ENCODE measurements at places on chromosomes 1 and 21.

GRCh38 chr1:176559878-176560277 lies 96.9 kb downstream of the PAPPA2 start:
- DNase-seq: peak; percentile 6

DNA sequence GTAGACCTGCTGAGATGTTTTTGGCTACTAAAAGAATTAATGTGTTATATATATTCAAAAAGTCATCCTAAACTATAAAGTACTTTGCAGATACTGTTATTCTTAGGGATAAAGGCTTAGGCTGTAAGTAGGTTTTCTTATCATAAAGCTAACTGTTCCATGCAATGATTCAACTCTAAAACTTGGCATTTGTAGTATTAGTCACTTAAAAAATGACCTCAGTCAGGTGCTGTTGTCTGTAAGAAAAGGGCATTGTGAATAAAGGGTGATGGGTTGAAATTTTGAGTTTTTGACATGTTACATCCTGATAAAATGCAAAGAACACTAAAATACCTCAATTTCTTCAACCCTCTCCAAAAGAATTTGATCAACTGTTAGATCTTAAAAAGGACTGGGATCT lies 32.9 kb downstream of the ADCY10 start:
- DNase-seq: no peak

DNA sequence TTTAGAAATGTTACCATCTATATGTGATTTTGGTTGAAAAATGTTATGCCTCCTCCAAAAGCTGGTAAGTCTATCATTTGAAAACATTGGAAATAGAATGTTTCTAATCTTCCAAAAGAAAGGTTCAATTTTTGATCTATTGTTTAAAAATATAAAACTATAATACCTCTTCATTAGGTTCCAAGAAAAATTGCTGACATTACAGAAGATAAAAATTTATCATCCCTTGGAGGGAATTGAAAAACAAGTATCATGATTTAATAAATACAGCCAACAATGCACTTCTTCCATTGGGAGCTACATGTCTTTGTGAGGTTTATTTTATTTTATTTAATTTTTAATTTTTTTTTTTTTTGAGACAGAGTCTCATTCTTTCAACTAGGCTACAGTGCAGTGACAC lies 148.5 kb downstream of the PIK3R3 start:
- no peak for DNase-seq

DNA sequence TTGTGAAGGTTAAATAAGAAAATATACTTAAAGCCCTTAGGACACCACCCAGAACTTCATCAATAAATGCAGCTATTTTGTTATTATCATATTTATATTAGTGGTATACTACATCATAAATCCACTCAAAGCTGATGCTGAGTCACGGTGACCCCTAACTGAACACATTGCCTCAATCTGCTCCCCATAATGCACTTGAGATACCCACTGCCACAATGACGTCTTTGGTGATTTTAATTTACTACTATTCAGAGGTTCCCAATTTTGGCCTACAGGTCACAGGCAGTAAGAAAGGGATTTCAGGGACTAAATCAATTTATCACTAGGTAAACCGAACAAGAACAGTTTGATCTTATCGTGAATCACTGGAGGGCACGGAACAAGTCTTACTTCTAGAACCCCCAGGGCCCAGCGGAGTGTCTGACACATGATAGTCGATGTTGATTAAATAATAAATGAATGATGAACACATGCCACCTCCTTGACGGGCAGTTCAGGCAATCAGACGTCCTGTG lies 493 bp upstream of the CHD1L start:
- DNase-seq: no peak

DNA sequence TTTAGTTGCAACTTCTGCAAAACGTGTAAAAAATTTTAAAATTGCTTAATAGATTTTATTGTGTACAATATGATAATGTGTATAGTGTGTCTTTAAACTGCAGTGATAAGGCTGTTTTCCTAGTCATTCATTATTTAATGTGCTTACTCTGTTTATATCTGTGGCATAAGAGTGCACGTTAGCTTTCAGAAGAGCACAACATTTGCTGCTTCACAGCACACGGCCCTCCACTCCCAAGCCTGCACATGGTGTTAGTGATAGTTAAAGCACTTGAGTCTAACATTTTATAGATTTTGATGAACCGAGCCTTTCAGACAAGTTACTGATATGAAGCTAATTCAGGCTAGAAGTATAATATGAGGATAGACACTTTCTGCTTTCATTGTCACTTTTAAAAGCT lies 120.6 kb downstream of the ADGRL2 start:
- no peak for DNase-seq

DNA sequence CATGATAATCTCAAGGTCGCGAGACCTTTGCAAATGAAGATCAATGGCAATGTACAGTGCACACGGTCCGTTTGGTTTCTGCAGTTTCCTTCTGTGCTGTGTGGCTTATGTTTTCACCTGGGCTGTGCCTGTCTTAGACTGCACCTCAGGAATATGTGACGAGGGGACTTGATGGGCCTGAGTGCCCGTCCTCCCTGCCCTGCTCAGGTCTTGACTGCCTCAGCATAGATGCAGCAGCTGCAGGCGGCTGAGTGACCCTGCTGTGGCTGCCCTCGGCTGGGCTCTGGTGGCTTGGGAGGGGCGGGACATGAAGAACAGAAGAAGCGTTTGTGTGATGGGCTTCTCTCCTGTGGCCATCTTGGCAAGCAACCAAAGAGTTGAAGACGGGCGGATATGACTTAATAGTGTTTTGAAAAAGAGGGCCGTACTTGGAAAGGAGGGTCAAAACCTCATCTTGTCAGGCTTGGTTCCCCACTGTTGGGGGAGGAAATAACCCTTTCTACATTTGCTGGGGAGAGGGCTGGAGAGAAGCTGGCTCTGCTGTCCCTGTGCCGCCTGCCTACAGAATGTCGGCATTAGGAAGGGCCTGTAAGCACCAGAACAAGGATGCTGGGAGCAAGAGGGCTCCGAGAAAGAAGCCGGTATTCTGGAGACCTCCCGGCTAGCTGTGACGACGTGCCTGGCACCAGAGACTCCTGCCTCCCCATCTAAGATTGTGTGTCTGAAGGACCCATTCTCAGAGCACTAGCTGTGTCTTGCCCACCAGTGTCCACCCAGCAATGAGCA lies 7.1 kb downstream of the MYBPHL start:
- DNase-seq: no peak

- no peak for DNase-seq
Measured at GRCh38 chr1:17215545-17215890, 10.6 kb downstream of the PADI1 start.

- DNase-seq: no peak
Measured at GRCh38 chr1:92839442-92839841, 7.6 kb downstream of the RPL5 start.

DNA sequence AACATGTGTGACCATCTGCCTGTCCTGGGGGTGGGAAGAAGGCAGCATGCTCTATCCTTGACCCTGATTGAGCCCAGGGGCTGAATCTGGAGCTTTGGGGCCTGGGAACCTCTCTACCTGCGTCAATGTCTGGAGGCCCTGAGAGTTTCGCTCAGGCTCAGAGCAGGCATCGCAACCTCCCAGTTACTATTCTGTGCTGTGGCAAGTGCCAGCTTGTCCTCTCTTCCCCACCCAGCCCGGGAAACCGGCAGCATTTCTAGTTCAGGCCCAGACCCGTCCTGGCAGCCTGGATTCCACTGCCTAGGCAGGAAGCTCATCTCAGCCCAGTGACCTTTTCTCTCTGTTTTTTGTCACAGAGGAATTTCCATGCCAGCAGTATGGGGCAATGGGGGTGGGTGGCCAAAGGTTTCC lies 10.0 kb upstream of the IRF6 start:
- no peak for DNase-seq

- no peak for DNase-seq
Measured at GRCh38 chr1:195763146-195763906, 844.9 kb downstream of the KCNT2 start.

- no peak for DNase-seq
Measured at GRCh38 chr21:45332415-45332814, 44.7 kb upstream of the POFUT2 start.

GRCh38 chr21:40833184-40833583 lies 13.8 kb downstream of the DSCAM start:
- no peak for DNase-seq

GRCh38 chr1:32028746-32029145 lies 15.1 kb downstream of the KHDRBS1 start:
- DNase-seq: no peak

DNA sequence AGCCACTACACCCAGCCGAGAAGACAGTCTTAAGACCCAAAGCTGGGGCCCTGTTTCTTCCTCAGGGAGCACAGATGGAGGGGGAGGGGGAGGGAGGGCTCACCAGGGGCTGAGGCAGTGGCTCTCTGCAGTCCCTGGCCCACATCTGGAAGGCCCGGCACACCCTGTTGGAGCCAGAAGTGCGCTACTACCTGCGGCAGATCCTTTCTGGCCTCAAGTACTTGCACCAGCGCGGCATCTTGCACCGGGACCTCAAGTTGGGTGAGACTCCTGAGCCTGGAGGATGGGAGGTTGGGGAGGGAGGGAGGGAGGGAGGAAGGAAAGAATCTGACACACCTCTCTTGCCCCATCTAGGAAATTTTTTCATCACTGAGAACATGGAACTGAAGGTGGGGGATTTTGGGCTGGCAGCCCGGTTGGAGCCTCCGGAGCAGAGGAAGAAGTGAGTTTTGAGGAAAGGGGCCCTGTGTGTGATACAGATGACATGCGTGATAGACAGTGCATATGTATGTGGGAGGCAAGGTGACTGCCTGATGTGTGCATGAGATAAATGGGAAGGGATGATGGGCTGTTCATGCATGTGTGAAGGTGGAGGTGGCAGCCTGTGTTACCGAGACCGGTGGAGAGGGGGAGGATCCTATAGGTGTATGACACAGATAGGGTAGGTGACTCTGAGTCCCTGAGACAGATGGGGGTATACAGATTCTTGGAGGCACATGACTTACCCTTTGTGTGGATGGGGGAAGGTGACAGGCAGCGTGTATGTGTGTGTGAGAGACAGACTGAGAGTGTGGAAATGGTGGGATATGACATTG lies 1.5 kb downstream of the PLK3 start:
- DNase-seq: no peak

GRCh38 chr1:177646757-177647730 lies 322.8 kb downstream of the SEC16B start:
- DNase-seq: no peak

DNA sequence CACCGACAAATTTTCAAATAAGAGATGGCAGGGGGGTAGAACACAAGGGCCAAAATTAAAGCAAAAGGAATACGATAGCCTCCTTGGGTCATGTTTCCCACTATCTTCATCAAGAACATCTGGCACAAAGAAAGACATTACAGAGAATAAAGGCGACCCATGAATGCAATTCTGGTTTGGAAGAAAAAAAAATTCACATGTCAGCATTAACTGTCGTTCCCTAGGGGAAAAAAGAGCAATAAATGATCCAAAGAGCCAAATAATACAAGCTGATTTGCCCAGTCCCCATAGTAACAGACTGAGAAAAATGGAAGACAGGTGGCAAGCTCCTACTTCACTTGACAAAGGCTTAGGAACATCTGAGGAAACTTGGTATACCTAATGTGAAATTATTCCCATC lies 4.5 kb downstream of the STIL start:
- no peak for DNase-seq

- DNase-seq: no peak
Measured at GRCh38 chr1:203564024-203564423, 62.6 kb upstream of the ATP2B4 start.

DNA sequence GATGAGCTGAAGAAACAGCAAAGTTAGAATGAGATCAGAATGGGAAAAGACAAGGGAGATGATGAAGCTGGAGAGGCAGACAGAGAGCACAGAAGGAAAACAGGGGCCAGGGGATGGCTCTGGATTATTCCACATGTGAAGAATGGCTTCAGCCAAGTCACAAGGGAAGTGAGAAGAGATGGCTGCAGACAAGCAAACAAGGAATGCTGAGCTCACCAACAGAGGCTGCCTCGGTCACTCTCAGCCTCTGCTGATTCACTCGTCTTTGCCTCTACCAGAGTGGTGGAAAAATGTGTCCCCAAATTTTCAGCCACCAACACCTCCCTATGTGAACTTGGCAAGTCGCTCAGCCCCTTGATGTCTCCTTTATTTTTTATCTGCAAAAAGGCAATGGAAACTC lies 46.7 kb downstream of the TRABD2B start:
- DNase-seq: no peak

GRCh38 chr1:22536506-22536905 lies 26.8 kb upstream of the EPHA8 start:
- DNase-seq: no peak

DNA sequence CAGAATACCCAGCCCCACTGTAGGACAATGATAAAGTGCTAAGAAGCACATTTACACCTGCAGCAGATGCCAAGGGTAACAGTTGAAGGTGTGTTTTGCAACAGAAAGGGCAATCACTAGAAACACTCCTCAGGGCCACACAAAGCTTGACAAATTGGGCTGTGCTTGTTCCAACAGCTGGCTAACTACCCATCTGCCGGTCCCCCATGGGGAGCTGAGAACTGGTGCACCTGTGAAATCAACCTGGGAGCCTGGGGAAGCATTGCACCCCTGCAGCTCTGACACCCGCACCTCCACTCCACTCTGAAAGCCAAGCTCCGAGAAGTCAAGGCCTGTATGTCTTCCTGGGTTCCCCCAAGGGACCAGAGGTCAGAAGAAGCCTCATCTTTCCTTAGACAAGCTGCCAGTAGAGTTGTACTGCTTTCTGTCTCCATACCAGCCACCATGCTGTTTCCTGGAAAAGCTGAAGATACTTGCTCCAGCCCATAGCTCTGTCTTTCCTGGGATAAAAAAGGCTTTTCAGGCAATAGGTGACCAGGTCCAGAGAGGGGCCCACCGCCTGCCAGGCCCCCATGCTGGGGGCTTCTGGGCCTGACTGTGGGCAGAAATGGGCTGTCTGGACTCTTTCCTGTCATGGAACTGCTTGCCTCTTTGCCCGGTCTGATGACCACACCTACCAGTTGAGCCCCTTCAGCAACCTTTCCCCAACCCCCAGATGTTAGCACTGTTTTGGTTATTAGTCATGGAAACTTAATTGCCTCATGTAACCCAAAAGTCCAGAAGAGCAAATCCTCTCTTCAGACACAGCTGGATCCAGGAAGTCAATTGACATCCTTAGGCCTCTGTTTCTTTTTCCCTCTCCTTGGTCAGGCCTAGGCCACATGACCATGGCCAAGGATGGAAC lies 93.6 kb downstream of the KIF14 start:
- no peak for DNase-seq
